ENCODE measurements at places on chromosomes 5 and 9.
A peak's percentile ranks its signal among the peaks of the same experiment; 100 is the strongest.

- peak; percentile 68 for DNase-seq
Observed at GRCh38 chr9:114434878-114435311, 47.1 kb upstream of the AKNA start.

- no peak for DNase-seq
Observed at GRCh38 chr9:7827056-7827455, 27.5 kb upstream of the DMAC1 start.

- DNase-seq = no peak
Observed at GRCh38 chr9:13189362-13189761, 90.1 kb downstream of the MPDZ start.

- DNase-seq = no peak
Observed at GRCh38 chr9:118473521-118473920, 769.3 kb downstream of the TLR4 start.

GRCh38 chr5:61371474-61371873, 39.4 kb downstream of the ZSWIM6 start:
- peak; percentile 24 for DNase-seq

- DNase-seq = peak; percentile 83
Observed at GRCh38 chr9:109452761-109453160, 45.3 kb downstream of the PTPN3 start.

- no peak for DNase-seq
Observed at GRCh38 chr5:14768508-14769365, 102.8 kb downstream of the ANKH start.

Data from epithelial cell of esophagus (primary cell).